ENCODE measurements at places on chromosomes 7 and 10. TPM values are rescaled to one million over a fixed set of nuclear protein-coding genes. Genes with fewer than 3 reads are reported as not detected.

DNA sequence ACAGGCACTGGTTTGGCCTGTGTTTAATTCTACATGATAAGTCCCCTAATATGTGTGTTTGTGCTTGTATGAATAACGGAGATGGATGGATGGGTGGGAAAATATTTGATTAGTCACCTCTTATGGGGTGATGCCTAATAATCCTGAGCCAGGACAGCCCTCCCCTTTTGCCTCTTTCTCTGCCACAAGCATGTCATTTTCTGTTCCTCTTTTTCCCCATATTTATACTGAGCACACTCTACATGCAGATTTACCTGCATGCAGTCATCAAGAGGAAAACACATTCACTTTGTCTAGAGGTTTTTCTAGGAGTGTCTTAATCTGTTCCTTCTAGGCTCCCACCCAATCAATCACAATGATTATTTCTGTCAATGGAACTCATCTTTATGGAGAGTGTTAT, 111.6 kb upstream of the TBX20 start:
- DNase-seq, result no peak

DNA sequence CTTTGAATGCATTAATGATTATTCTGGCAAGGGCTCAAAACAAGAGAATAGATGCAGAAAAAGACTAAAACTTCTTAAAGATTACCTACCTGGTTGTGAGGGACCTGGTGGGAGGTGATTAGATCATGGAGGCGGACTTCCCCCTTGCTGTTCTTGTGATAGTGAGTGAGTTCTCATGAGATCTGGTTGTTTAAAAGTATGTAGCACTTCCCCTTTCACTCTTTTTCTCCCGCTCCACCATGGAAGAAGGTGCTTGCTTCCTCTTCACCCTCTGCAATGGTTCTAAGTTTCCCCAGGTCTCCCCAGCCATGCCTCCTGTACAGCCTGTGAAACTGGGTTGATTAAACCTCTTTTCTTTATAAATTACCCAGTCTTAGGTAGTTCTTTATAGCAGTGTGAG, 226.6 kb downstream of the ARHGAP12 start:
- DNase-seq, result no peak

DNA sequence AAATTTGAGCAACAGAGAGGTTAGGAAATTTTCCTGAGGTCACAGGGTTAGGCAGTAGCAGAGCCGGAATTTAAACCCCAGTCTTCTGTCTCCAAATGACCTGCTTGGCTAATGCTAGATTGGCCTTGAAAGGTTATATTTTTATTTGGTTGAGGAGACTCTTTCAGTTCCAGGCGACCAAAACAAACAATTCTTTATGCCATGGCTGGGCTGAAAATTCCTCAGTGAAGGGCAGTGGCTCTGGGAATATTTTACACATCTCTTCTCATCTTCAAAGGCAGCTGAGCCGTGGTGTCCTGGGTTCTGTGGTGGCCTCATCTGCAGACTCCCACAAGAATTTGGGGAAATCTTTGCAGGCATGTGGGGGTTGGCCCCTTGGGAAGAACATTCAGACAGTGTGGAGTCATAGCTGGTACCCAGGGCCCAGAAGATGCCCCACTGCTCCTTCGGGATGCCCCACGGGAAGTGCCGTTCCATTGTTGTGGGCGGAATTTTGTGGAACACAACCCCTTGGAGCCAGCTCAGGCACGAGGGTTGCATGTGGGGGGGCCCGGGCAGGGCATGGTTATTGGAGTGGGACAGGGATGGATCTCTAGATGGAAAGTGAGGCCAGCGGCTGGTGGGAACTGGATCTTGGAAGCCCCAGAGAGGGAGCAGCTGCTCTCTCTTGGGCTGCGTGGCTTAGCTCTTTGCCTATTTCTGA, 33.2 kb downstream of the RPS24 start:
- DNase-seq, result no peak

Gene CHN2
- 22.3 TPM for polyA plus RNA-seq

Gene CCDC172
- polyA plus RNA-seq, result not detected

Gene FAM25G
- polyA plus RNA-seq, result not detected

Gene CLIP2
- polyA plus RNA-seq, result 25.9 TPM

Gene WDFY4
- 3.2 TPM for polyA plus RNA-seq

Measured in small intestine (tissue), 16 donors.